ENCODE measurements at places on chromosomes 16 and 17. TPM values are rescaled to one million over a fixed set of nuclear protein-coding genes. Genes with fewer than 3 reads are reported as not detected.

GRCh38 chr17:6069539-6070429, at the start of gene WSCD1:
TSS of gene WSCD1 (plus strand) at chr17:6070379. CDS start at chr17:6080659, 10,280 bp downstream.
- no peak for DNase-seq

GRCh38 chr17:1110862-1111598, 68.8 kb downstream of the ABR start:
- DNase-seq, result peak; percentile 95

- no peak for DNase-seq
Observed at GRCh38 chr16:27486760-27487159, 63.0 kb downstream of the GTF3C1 start.

DNA sequence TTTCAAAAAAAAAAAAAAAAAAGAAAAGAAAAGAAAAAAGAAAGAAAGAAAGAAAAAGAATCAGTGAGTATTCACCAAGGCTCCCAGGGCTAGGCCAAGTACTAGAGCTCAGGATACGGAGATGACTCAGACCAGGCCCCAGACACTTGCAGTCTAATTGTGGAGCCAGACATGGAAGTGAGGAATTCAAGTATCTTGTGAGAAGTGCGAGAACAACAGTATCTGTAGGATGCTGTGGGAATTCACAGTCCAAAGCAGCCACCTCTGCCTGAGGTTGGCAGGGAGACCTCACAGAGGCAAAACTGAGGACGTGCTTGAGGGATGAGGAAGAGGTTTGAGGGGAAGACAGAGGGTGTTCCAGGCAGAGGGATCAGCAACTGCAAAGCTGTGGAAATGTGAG, 14.0 kb upstream of the ALDOA start:
- peak; percentile 58 for DNase-seq

DNA sequence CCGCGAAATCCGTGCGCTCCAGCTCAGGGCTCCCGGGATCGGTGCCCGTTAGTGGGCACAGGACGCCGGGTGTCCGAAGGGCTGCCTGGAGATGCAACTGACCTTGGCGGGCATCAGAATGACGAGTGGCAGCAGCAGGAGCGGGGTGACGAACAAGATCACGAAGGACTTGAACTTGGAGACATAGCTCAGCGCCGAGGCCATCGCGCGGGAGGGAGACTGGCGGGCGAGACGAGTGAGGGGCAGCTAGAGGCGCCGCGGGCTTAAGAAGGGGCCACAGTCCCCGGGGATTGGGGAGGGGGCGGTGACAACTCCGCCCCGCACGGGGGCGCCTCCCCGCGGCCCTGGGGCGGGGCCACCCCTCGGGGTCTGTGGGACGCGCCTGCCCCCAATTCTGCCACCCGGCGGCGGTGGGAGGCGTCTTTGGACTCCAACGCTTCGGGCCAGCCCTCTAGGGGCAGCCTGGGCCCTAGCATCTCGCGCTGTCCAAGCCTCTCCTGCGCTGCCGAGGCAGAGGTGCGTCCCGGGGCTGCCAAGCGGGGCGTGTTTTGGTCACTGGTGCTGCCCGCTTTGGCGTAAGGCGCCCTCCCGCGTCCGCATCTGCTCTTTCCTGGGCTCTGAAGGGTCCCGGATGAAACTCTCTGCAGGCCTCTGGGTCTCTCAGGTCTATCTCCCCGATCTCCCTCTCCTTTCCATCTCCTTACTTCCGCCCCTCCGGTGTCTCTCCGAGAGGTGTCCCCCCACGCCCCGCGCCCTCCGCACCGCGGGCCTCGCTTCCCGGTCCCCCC, at the start of gene SLC13A5:
SLC13A5 (minus strand) TSS at position 240 of the 788 bp plus-strand sequence; CDS start at position 204, 36 bp downstream.
- no peak for DNase-seq

DNA sequence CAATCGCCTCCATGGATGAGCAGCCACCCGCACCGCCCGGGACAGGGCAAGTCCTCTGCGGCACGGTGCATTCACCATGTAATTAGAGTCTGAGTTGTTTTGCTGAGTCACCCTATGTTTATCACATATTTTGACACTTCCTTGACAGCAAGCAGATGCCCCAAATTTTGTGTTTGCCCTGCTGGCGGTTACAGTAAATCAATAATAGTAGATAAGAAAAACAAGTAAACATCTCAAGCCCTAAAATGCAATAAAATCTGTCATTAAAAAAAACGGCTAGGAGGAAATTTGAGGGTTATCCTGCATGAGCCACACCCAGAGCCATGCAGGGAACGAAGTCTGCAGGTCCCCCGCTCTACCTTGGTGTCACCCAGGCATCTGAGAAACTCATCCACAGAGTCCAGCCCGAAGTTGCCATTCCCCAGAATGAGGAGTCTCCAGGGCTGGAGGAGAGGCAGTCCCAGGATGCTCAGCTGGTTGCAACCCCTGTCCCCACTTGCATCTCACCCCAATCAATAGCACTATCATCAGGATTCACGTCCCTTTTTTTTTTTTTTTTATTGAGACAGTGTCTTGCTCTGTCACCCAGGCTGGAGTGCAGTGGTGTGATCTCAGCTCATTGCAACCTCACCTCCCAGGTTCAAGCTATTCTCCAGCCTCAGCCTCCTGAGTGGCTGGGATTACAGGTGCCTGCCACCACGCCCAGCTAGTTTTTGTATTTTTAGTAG, 16.5 kb upstream of the ST6GALNAC1 start:
- DNase-seq, result no peak

DNA sequence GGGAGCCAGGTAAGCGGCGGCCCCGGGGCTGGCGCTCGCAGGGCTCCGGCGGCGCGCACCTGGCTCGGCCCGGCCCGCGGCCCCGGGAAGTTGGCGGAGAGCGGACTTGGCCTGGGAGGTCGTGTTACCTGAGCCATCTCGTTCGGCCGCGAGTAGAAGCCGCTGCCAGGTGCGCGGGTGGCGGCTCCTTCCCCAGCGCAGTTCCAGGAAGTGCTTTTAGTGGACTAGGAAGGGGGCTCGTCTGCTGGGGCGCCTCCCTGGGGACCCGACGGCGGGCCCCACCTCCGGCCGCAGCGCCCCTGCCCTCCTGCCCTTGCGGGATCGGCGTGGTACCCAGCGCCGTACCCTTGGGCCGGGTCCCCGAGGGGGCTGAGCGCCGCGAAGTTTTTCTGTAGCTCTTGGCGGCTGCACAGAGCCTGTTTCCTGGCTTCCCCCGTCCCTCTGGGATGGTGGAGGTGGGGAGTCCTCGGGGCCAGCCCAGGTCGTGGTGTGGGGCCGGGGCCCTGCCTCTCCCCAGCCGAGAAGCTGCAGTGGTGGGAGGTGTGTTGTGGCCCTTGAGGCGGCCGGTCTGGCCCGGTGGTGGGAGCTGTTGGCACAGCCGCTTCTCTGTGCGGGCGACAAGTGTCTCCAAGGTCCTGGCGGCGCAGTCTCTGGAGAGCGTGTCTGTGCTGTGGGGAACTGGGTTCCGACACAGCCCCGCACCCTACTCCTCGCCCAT, 96.9 kb downstream of the RAB11FIP4 start:
- no peak for DNase-seq

Gene COX11
- total RNA-seq, result 105 TPM
